ENCODE measurements at places on chromosomes 5 and 9. TPM values are rescaled to one million over a fixed set of nuclear protein-coding genes. Genes with fewer than 3 reads are reported as not detected.

The CRHBP gene
- total RNA-seq = 3.3 TPM

The SLC31A2 gene
- 40.3 TPM for total RNA-seq

The GRXCR2 gene
- not detected for total RNA-seq

The ACOT12 gene
- total RNA-seq = 0.31 TPM
